ENCODE measurements at places on chromosomes 13 and 19. TPM values are rescaled to one million over a fixed set of nuclear protein-coding genes. Genes with fewer than 3 reads are reported as not detected.

The CTXN1 gene
- 90.6 TPM for total RNA-seq

The DENND1C gene
- not detected for total RNA-seq

- DNase-seq: no peak
These were observed 41.5 kb upstream of the ADGRE5 start for GRCh38 chr19:14339741-14340140.

- DNase-seq: no peak
These were observed 342.4 kb downstream of the KCNRG start for GRCh38 chr13:50357586-50358118.

DNA sequence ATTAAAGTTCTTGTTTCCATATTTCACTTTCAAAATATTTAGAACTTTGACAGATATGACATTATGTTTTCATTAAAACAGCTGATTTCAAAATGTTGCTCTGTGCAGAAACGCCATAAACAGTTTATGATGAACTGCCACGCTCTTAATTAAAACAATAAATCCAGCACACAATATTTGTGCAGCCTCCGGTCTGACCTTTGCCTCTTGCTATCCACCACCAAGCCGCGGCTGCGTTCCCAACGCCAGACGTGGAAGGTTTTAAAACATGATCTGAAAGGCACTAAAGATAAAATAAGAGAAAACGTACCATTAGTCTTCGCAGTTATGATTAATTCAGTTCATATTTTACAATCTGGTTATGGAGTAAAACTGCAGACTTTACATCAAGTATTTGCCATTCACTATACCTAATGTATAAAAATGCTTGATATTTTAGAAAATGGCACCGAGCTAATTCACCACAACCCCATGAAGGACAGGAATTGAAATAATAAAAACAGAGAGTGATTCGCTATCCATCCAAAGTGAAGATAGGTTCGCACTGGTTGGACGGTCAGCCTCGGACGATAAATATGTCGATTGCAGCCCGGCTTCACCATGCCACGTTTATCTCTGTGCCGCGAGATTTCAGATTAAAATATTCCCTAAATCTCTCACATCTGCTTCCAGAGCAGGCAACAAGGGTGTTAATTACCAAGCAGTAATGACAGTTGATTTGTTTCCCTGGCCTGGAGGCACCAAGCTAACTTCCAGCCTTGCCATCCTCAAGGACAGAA lies 103.3 kb upstream of the ZNF507 start:
- no peak for DNase-seq

- no peak for DNase-seq
These were observed 11.6 kb upstream of the HTR2A start for GRCh38 chr13:46908501-46908900.

Data from glutamatergic neuron (in vitro differentiated cells).